Ascending aorta (tissue), 2 donors: ENCODE measurements at places on chromosomes 3 and 15.

GRCh38 chr3:185649414-185649813 is 63.3 kb downstream of the SENP2 start:
- DNase-seq = no peak

DNA sequence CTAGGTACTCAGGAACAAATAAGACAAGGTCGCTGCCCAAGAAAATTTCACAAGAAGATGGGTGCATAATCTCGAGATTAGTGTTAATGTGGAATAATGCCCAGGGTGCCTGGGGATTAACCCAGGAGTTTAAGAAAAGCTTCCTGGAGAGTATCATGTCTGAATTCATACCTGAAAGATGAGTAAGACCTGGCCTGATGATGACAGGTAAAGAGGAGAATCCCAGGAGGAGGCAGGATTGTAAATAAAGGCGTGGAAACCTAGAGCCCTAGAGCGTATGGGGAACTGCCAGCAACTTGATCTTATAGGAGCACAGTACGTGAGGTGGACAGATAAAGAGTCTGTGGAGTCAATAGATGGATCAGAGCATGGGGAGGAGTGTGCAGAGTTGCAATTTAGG is 43.0 kb downstream of the ARRDC4 start:
- no peak for DNase-seq

DNA sequence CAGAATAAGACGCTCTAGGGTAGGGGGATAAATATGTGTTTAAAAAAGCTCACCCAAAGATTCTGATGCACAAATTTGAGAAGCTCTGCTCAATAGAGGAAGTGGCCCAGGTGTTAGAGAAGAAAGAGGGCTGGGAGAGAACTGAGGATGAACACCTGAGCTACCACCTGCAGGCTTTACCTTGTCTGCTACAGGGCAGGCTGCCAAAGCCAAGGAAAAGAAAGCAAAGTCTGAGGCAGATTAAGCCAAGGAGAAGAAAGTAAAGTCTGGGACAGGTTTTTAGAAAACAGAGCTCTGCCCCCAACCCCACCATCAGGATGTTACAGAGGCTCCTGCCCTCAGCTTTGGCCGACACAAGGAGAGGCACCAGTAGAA is 92.9 kb downstream of the THRB start:
- DNase-seq = no peak

DNA sequence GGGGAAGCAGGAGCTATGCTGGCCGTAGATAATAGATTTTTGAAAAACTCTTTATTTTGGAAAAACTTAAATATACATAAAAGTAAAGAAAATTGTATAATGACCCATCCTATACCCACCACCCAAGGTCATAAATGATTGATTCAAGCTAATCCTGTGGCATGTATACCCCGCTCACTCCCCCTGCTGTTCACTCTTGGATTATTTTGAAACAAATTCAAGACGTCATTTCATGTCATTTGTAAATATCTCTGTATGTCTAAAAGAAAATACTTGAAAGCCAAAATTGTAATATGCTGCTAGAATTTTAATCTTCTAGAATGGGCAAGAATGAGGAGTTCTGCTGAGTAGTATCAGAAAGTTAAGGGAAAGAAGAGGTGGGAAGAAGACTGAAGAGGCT is 241.7 kb downstream of the FEZF2 start:
- no peak for DNase-seq

DNA sequence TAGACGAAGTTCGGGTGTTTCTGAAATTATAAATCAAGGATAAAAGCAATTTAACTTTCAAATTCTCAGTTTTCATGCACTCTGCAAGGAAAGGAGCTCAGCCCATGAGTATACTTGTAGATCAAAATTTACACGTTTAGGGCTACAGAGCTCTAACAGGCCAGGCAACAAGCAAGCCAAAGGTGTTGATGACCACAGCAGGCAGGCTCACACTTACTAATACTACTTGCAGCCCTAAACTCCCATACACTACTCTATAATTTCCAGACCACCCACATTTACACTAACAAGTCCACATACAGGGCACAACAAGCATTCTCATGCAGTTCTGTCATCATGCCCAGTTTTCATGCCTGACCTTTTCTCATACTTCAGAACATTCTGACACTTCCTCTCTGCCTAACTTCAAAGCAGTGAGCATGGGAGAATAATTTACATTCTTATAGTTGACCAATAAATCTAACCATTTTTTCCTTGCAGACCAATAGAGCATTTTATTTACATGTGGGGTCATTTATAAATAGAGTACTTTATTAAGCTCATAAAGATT is 124.7 kb upstream of the FRMD4B start:
- DNase-seq = no peak
